Melanocyte of skin (primary cell): ENCODE measurements at places on chromosomes 3 and 15. TPM values are rescaled to one million over a fixed set of nuclear protein-coding genes. Genes with fewer than 3 reads are reported as not detected.

Gene HGD
- total RNA-seq, result under 0.01 and 0.69 TPM in 2 replicates

Gene ZKSCAN7
- total RNA-seq, result 3.4 and 5.1 TPM in 2 replicates

Gene MUC20
- total RNA-seq, result 1.3 TPM in 1 of 2 replicates, not detected in the other

Gene ZNF592
- 8.7 and 10.0 TPM in 2 replicates for total RNA-seq

Gene TTLL13
- not detected in 2 replicates for total RNA-seq

Gene ATP2B2
- total RNA-seq, result not detected in 2 replicates

Gene MRAS
- total RNA-seq, result 47.8 and 53.4 TPM in 2 replicates
